ENCODE measurements at places on chromosomes 7 and 10.

DNA sequence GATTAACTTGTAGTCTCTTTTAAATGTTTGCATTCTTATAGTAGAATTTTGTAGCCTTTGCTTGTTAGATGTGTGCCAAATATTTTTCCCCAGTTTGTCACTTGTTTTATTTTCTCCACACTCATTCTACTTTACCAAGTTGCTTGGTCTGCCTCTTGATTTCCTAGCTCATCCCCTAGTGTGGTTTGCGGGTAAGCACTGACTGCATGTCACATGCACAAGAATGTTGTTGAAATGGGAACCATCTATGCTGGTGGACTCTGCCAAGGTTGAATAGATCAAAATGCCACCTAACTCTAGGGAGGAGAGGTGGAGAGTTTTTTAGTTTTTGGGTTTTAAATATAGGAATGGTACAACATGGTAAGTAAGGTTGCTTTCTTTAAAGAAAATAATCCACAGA lies 47.6 kb downstream of the FZD1 start:
- H3K27ac ChIP-seq = no peak overlapping the region
- no peak overlapping the region for H3K4me3 ChIP-seq
- H3K4me1 ChIP-seq = no peaks in the 10 kb centered on the region
- DNase-seq = no peak

DNA sequence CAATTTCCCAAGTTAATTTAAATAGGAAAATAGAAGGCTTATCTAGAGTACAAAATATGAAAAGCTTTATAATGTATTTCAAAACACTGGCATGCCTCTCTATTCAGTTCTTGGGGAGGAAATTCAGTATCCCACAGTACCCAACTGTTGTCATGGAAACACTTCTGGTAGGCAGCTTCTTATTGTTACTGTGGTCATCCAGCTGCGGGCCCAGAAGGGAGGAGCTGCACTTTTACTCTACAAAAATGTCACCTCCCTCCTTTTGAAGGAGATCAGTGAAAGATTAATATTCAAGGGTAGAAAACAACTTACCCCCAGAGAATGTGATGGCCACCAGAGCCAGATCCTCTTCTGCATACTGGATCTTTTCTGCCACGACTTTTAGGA lies 202.8 kb downstream of the RAPGEF5 start:
- H3K4me1 ChIP-seq = no peaks in the 10 kb centered on the region
- peaks cover 22% of the 10 kb centered on the region for H3K36me3 ChIP-seq
- H3K27ac ChIP-seq = no peak overlapping the region
- H3K4me3 ChIP-seq = no peak overlapping the region
- no peaks in the 10 kb centered on the region for H3K27me3 ChIP-seq

DNA sequence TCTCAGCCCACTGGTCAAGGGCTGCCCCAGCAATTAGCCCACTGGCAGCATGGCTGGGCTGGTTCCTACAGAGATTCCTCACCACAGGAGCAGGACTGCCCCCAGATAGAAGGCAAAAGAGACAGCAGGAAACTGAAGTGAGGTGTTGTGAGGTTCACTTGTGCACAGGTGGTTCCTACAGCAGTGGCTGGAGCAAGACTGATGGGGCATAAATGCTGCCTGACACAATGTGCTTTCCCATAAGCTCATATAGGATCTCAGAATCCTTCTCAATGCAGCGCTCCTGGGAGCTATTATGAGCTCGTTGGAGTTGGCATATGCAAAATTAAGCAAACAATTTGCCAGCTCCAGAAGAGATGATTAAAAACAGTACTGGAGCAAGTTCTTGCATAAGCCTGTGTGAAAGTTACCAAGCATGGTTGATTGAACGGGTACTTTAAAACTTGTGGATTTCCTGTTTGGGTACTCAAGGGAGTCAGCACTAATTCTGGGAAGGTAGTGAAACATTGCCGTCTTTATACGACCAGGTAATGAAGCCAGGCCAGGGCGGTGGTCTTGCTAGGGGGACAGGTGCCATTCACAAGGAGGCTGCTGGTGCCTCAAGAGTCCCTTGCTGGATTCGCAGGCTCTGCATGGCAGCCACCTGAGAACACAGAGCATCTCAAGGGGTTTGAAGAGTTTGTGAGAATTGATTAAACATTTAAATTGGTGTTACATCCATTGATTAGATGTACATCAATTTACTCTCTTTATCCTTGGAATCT lies 20.3 kb upstream of the PRKCQ start:
- H3K36me3 ChIP-seq = no peaks in the 10 kb centered on the region
- no peak overlapping the region for H3K27ac ChIP-seq
- no peaks in the 10 kb centered on the region for H3K4me1 ChIP-seq
- H3K4me3 ChIP-seq = no peak overlapping the region
- H3K27me3 ChIP-seq = peaks cover 4% of the 10 kb centered on the region
- DNase-seq = no peak

DNA sequence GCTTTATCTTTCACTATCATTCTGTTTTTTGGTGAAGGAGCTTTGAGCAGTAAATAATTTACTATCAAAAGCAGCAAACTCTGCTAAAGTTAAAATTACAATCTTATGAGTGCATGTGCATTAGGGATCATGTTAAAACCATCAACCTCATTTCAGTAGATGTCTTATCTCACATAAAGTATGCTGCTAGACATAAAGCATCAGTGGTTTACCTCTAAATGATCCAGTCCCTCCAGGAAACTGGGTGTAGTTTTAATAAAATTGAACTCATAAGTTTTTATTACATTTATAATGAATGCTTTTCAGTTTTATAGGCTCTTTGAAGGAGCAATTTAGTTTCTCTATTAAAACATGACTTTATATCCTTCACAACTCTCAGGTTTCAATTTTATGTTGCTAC lies 108.7 kb downstream of the LRRN3 start:
- H3K4me1 ChIP-seq = no peaks in the 10 kb centered on the region
- H3K4me3 ChIP-seq = no peak overlapping the region
- no peak for DNase-seq
- H3K27ac ChIP-seq = no peak overlapping the region
- no peaks in the 10 kb centered on the region for H3K36me3 ChIP-seq

- no peaks in the 10 kb centered on the region for H3K27me3 ChIP-seq
- no peaks in the 10 kb centered on the region for H3K4me1 ChIP-seq
- no peak overlapping the region for H3K4me3 ChIP-seq
- no peaks in the 10 kb centered on the region for H3K36me3 ChIP-seq
These were observed 36.1 kb upstream of the TARP start for GRCh38 chr7:38309555-38309954.

GRCh38 chr7:101179117-101179516 lies 976 bp downstream of the NAT16 start:
- H3K27me3 ChIP-seq = peaks cover 66% of the 10 kb centered on the region
- DNase-seq = no peak
- H3K27ac ChIP-seq = no peak overlapping the region
- no peaks in the 10 kb centered on the region for H3K36me3 ChIP-seq
- H3K4me3 ChIP-seq = no peak overlapping the region

- DNase-seq = no peak
- no peaks in the 10 kb centered on the region for H3K4me1 ChIP-seq
- no peak overlapping the region for H3K4me3 ChIP-seq
These were observed 213.7 kb downstream of the HTR7 start for GRCh38 chr10:90644165-90644564.

- no peaks in the 10 kb centered on the region for H3K27me3 ChIP-seq
- H3K4me3 ChIP-seq = no peak overlapping the region
- H3K4me1 ChIP-seq = no peaks in the 10 kb centered on the region
These were observed 157.1 kb upstream of the RHEB start for GRCh38 chr7:151676759-151677158.

- DNase-seq = peak; percentile 72
- no peak overlapping the region for H3K4me3 ChIP-seq
- peak overlapping the region; percentile 16 for H3K27ac ChIP-seq
These were observed 8.9 kb upstream of the NANOS1 start for GRCh38 chr10:119020627-119020946.

Measured in adrenal gland (tissue), 19 donors.